ENCODE measurements at places on chromosomes 2 and 18. TPM values are rescaled to one million over a fixed set of nuclear protein-coding genes. Genes with fewer than 3 reads are reported as not detected.
A peak's percentile ranks its signal among the peaks of the same experiment; 100 is the strongest.

The KCNJ13 gene
- 1.5 TPM for total RNA-seq

- no peaks in the 10 kb centered on the region for H3K4me1 ChIP-seq
- no peak overlapping the region for H3K27ac ChIP-seq
Measured at GRCh38 chr18:31950583-31950982, 7.7 kb upstream of the TRAPPC8 start.

GRCh38 chr2:118622913-118623312 lies 224.5 kb downstream of the EN1 start:
- H3K4me3 ChIP-seq = no peak overlapping the region
- DNase-seq = no peak
- no peaks in the 10 kb centered on the region for H3K36me3 ChIP-seq
- H3K4me1 ChIP-seq = peaks cover 6% of the 10 kb centered on the region
- H3K27me3 ChIP-seq = peaks cover 4% of the 10 kb centered on the region

- DNase-seq = peak; percentile 60
- no peaks in the 10 kb centered on the region for H3K27me3 ChIP-seq
- H3K4me3 ChIP-seq = no peak overlapping the region
- no peaks in the 10 kb centered on the region for H3K36me3 ChIP-seq
- H3K4me1 ChIP-seq = no peaks in the 10 kb centered on the region
- no peak overlapping the region for H3K27ac ChIP-seq
Measured at GRCh38 chr2:227228061-227228667, 63.7 kb downstream of the COL4A3 start.

DNA sequence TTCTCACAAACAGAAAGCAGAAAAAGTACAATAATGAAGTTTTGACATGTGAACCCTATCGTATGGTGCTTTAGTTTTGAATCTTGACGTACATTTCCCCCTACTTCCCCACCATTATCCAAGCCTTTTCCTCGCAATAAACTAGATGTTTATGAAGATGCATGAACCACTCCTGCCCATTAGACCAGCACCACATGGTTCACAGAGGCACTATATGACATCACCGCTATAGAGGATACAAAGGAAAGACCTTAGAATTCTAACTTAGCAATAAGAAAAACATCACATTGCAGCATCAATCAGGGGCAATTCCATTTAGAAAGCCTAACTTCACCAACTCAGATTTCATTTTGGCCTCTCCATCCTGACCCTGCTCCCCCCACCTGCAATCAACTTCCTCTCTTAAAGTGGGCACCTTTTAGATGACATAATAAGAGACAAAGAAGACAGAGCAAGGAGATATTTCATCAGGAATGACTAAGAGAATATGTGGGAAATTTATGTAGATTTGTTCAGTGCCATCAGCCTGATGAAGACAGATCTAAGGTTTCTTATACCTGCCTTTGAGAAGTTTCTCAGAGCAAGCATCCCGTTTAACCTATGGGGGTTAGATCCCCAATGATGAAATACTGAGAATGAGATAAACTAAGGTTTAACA lies 124.9 kb downstream of the PIGN start:
- no peak for DNase-seq
- H3K4me1 ChIP-seq = no peaks in the 10 kb centered on the region
- H3K27ac ChIP-seq = no peak overlapping the region
- H3K27me3 ChIP-seq = no peaks in the 10 kb centered on the region
- H3K4me3 ChIP-seq = no peak overlapping the region

DNA sequence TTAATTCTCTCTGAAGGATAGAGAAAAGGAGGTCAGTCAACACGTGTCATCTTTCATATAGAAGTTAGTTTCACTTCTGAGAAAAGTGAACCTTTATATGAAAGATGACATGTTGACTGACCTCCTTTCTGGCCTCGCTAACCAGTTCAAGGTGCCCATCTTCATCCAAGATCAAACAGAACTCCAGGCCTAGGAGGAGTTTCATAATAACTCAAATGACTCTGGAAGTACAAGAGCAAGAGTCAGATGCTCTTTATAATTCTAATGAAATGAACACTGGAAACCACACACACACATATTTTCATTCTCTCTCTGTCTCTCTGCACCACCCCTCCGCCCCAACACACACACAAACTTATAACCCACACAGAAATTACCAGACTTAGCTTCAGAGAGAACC lies 16.3 kb downstream of the ANKRD44 start:
- H3K27ac ChIP-seq = no peak overlapping the region
- no peaks in the 10 kb centered on the region for H3K36me3 ChIP-seq

The SCN2A gene
- 0.25 TPM for total RNA-seq

- H3K36me3 ChIP-seq = no peaks in the 10 kb centered on the region
- H3K27me3 ChIP-seq = no peaks in the 10 kb centered on the region
- H3K4me1 ChIP-seq = peaks cover 6% of the 10 kb centered on the region
- no peak overlapping the region for H3K4me3 ChIP-seq
- no peak for DNase-seq
Measured at GRCh38 chr18:58823412-58823811, 41.3 kb upstream of the ZNF532 start.

DNA sequence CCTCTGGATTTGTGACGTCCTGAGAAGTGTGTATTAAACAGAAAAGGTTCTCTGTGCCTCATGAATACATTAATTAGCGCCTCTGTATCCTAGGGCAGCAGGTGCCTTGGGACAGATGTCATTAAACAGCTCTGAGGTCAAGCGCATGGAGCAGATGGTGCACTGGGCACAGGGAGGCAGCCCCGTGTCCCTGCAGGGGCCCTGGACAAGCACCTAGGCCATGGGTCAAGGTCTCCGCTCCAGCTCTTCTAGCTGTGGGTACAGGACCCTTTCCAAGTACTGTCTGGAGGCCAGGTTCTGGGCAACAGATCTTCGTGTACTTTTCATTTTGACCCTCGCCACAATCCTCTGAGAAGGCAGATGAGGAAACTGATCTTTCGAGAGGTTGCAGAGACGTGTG lies 126.4 kb downstream of the KCTD1 start:
- H3K27me3 ChIP-seq = no peaks in the 10 kb centered on the region
- H3K27ac ChIP-seq = no peak overlapping the region
- no peaks in the 10 kb centered on the region for H3K36me3 ChIP-seq
- H3K4me3 ChIP-seq = no peak overlapping the region
- DNase-seq = no peak

The NXPH2 gene
- 3.1 TPM for total RNA-seq

The DNAJB2 gene
- 61.9 TPM for total RNA-seq

The CTLA4 gene
- total RNA-seq = not detected

The ACVR1 gene
- total RNA-seq = 26.2 TPM
